ENCODE measurements at places on chromosomes 13 and 19.

DNA sequence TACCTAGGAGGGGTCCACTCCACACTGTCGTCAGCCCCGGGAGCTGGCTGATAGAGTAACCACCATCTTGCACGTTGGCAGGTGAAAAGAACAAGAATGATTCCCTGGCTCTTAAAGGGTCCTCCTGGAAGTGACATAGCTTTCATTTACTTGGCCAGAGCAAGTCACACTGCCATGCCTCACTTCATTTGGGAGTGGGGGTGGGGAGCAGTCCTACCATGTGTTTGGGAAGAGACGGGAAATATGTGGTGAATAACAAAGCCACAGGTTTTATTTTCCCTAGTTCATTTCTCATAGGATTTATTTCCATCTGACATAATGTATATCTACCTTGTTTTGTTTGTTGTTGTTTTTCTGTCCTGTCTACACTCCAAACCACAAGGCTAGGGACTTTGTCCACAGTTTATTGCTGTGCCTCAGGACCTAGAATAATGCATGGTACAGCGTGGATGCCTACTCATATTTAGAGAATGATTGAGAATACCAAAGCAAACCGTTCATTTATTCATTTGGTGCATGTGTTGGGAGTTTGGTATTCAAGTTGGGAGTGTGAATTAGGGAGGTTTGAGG is 26.8 kb downstream of the UBAC2 start:
- DNase-seq = no peak

- no peak for DNase-seq
Observed at GRCh38 chr19:58479303-58479702, 3.2 kb downstream of the ZNF446 start.

GRCh38 chr19:21202865-21203494 is 61.1 kb downstream of the ZNF431 start:
- no peak for DNase-seq

- DNase-seq = no peak
Observed at GRCh38 chr19:35346193-35347052, 1.3 kb upstream of the FFAR1 start.

GRCh38 chr13:67273001-67273400 is 42.9 kb upstream of the PCDH9 start:
- DNase-seq = no peak

- DNase-seq = no peak
Observed at GRCh38 chr19:18606281-18607225, at the start of gene CRLF1. Gene CRLF1, minus strand, starts transcription at chr19:18606799. Its CDS starts 143 bp downstream, at chr19:18606656.

GRCh38 chr19:31352296-31352781 is 3.1 kb upstream of the TSHZ3 start:
- no peak for DNase-seq

DNA sequence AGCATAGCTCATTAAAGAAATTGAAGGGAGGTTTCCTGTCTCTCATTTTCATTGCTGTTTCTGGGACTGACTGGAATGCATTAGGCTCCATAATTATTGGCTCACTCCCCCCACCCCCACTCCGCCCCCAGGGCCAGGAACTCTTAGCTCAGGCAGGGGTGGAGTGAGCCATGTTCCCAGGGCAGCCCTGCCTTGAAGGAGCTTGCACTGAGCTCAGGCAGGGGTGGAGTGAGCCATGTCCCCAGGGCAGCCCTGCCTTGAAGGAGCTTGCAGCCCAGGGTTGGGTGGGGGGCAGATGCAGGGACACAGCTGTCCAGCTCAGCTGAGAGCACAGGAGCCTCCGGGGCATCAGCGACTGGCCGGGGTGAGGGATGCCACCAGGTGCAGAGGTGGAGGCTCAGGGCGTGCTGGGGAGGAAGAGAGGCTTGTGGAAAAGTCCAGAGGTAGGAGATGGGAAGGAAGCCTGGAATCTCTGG is 39.1 kb upstream of the TFDP1 start:
- DNase-seq = no peak

- no peak for DNase-seq
Observed at GRCh38 chr13:43243711-43244110, 220.3 kb downstream of the DNAJC15 start.

DNA sequence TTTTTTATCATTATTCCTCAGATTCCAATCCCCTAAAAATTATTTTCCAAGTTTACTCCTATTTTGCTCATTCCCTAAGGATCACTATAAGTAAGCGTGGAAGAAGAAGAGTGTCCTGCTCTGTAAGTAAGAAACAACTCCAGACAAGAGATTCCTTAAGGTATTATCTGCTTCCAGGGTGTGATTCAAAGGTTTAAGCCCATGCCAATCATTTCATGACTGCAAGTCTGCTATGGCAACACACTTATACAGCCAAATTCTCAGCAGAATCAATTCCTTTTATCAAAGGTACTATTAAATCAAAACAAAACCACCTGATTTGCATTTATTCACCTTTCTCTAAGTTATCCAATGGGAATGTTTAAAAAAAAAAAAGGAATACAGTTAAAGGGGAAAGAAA is 43.7 kb downstream of the FOXO1 start:
- DNase-seq = no peak

DNA sequence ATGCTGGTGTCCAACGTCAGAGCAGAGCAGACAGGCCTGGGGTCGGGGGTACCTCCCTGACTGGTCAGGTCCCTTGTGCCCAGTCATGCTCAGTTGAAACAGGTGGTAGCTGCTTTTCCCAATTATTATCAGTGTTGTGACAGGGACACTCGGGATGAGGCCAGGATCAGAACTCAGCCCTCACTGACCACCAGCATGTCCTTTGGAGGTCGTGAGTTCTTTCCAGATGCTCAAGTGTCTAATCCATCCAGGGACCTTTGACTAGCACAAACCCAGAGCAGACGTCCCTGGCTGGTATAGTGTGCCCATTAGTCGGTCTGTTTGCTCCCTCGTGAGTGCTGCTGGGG is 22.4 kb downstream of the MAU2 start:
- DNase-seq = no peak

- DNase-seq = no peak
Observed at GRCh38 chr19:2221250-2221831, 14.8 kb downstream of the PLEKHJ1 start.

DNA sequence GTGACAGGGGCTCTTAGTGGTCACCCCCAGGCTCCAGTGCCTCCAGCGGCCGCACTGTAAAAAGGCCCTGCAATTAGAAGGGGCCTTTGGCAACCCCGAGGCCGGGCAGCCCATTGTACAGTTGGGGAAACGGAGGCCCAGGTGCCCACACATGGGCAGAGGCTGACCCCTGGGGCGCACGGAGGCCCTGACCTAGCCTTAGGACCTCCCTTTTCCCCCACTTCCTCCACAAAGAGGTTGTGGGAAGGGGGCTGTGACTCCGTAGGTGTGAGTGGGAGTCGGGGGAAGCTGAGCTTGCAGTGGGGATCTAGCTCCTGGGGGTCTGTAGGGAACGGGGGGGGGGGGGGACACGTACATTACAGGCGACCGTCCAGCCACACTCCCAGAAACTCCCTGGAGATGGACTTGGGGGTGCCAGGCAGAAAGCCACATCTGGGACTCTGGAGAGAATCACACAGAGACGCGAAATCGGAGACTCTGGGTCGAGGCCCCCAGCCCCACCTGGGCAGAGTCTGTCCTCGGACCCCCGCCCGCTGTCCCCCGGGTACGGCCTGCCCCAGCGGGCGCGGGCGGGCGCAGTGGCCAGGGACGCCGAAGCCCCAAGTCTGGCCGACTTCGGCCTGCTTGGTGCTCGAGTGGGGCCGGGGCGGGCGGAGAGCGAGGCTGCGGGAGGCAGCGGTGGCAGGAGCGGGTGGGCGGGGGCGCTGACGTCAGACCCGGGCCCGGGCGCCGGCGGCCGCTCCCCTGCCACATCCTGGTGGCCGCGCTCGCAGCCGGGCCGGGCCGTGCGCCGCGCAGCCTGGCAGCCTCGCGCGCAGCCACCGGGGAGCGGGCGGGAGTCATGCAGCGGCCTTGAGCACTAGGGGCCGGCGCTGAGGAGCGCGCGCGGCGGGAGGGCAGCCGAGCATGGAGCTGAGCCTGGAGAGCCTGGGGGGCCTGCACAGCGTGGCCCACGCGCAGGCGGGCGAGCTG is at the start of gene ONECUT3:
ONECUT3 (plus strand) TSS at position 750 of the 972 bp plus-strand sequence; CDS start at position 907, 157 bp downstream.
- DNase-seq = no peak

DNA sequence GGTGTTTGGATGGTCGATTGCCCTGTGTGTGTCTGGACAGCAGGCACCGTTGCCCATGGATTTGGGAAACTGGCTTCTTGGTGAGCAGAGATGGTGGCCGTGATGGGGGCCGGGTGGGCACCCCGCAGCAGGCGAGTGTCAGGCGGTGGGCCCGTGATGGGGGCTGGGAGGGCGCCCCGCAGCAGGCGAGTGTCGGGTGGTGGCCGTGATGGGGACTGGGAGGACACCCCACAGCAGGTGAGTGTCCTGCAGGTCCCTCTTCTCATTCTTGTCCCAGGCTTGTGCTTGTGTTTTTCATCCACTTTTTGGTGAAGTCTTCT is 86.5 kb downstream of the KDM4B start:
- no peak for DNase-seq

- no peak for DNase-seq
Observed at GRCh38 chr19:54515156-54515555, 12.5 kb downstream of the LAIR2 start.

- DNase-seq = no peak
Observed at GRCh38 chr19:34844277-34844676, 71.3 kb upstream of the ZNF599 start.

GRCh38 chr19:42394751-42395150 is 4.7 kb upstream of the CNFN start:
- peak; percentile 9 for DNase-seq

GRCh38 chr13:97640268-97640667 is 206.3 kb downstream of the RAP2A start:
- DNase-seq = no peak
